Retinal pigment epithelial cell (primary cell): ENCODE measurements at places on chromosomes 1 and 21.

GRCh38 chr1:68281946-68282615 is 49.8 kb upstream of the WLS start:
- no peak for DNase-seq

DNA sequence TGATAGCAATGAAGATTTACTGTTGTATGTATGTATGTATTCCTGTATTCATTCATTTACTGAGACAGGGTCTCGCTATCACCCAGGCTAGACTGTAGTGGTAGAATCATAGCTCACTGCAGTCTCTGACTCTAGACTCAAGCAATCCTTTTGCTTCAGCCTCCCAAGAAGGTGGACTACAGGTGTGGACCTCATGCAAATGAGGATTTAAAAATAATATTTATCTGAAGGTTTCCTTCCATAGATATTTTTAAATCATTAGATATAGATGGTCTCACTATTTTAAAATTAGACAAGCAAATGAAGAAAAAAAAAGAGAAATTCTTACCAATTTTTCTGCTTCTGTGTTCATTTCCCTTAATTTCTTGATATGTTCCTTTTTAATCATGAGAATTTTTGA is 27.0 kb downstream of the MIXL1 start:
- no peak for DNase-seq

- no peak for DNase-seq
These were observed 44.8 kb upstream of the CACYBP start for GRCh38 chr1:174954671-174955669.

DNA sequence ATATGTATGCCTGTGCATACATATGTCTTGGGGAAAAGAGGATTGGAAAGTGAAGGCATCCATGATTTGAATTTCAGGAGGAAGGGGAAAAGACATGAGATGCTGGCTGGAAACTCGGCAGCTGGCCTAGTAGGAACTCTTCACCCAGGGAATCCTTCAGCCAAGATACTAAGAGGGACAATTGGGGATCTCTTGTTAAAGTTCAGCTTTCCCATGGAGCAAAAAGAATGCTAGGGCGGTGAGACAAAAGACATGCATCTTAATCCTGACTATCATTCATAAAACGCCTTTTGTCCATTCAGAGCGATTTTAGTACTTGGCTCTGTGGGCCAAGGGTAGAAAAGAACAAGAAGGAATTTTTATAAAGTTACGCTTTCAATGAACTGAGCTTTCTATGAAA is 20.5 kb downstream of the PDPN start:
- DNase-seq: no peak

- no peak for DNase-seq
These were observed 141.8 kb downstream of the TENT5C start for GRCh38 chr1:117747605-117748004.

DNA sequence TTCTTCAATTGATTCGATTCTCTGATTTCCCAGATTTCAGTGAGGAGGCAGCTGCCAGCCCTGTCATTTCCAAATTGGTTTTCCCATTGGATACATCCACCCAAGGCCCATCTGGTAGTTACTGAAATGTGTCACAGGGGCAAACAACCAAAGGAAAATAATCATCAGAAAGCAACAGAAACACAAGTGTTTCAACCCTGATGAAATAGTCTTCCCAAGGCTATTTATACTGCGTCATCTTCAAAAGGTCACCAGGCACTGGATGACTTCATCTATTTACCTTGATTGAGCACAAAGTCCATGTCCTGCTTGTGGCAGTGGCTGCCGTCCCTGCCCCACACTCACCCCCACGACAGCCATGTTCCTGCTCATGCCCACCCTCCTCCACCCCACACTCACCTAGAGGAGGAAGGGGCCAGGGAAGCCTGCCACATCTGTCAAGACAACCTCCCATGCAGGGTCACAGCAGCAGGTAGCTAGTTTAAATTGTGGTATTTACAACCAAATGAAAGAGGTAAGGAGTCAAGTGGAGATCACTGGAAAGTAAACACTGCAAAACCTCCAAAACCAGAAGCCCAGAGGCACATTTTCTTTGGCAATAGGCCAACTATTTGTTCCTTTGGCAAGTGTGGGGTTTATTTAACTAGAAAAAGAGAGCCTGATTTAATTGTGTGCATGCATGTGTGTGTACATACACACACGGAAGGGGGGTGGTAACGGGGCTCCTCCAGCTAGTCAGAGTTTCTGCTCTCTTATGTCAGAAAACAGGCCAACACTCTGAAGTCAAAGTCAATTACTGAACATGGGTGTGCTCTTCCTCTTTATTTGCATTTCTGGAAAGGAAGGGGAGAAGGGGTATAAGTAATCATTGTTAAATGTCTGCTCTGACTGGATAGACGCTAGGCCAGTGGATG is 49.5 kb upstream of the RAB4A start:
- DNase-seq: no peak

GRCh38 chr1:83791821-83792437 is 207.0 kb downstream of the TTLL7 start:
- peak; percentile 27 for DNase-seq

DNA sequence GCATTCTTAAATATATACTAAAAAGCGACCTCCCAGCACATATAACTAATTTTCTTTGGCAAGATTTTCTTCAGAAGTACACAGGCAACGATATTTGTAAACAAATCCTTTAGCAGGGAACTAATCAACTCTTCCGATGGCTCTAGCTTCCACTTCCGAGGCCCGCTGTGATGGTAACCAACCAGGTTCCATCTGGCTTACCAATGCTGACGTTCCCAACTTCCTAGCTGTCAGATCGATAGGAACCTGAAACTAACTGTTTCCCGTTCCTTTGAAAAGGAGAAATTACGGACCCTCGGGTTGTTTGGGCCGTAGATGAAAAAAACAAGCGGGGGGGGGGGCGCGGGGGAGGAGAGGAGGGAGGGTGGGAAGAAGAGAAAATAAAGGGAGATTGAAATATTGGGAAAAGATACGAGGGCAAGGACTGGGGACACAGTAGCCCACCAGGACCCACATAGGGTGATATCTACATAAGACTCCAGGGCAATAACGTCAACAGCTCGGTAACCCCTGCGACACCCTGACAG is 513 bp downstream of the GTF2B start:
- DNase-seq: no peak

DNA sequence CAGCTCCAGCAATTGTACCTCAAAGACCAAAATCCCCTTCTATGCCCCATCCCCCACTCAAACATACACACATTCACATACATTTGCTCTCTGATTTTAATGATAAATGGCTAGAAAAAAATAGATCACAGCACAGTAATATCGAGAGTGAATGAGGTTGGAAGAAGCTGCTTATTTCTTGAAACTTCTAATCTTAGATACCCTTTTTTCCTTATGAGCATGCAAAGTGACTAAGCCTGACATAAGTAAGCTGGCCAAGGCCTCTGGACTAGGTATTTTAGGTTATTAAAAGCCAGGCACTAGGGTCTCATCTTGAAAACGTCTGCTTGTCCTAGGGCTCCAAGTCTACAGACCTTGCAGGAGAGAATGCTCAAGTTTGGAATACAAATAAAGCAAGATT is 133.6 kb downstream of the TGFBR3 start:
- no peak for DNase-seq
